ENCODE measurements at places on chromosomes 7 and 10. TPM values are rescaled to one million over a fixed set of nuclear protein-coding genes. Genes with fewer than 3 reads are reported as not detected.

MYL10 gene
- not detected for total RNA-seq

PTN gene
- total RNA-seq, result not detected

EXOSC1 gene
- 53.0 TPM for total RNA-seq

NKX2-3 gene
- 0.07 TPM for total RNA-seq

MMD2 gene
- total RNA-seq, result not detected

FAM53B gene
- 12.8 TPM for total RNA-seq

IKZF1 gene
- total RNA-seq, result not detected

HOXA3 gene
- 8.1 TPM for total RNA-seq

SKAP2 gene
- 19.0 TPM for total RNA-seq

CTAGE15 gene
- not detected for total RNA-seq

ANKRD61 gene
- 0.50 TPM for total RNA-seq

TRIL gene
- not detected for total RNA-seq

FAM237B gene
- total RNA-seq, result not detected

CPVL gene
- 0.14 TPM for total RNA-seq

KIAA1549 gene
- total RNA-seq, result 8.2 TPM

SVIL gene
- 21.9 TPM for total RNA-seq

SLC18A3 gene
- total RNA-seq, result not detected

CACNB2 gene
- not detected for total RNA-seq
